Gastrocnemius medialis (tissue), 4 donors: ENCODE measurements at places on chromosomes 5 and 9. TPM values are rescaled to one million over a fixed set of nuclear protein-coding genes. Genes with fewer than 3 reads are reported as not detected.

DNA sequence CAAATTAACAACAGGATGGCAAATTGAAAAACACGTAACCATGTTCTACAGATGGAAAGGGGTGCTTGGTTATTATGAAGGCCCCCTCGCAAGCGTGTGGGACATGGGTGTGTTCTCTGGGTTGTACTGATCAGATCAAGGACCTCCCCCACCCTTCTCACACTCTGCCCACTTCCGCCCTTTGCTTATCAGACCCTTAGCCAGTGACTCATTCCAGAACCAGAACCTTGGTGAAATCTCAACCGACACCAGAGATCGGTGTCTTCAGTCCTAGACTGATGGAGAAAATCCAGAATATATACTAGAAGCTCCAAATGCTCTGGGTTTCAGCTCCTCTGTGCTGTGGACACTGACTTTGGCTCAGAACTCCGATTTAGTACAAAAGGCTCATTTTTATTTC is 64.9 kb downstream of the PTTG1 start:
- no peak overlapping the region for H3K4me3 ChIP-seq
- H3K4me1 ChIP-seq, result no peaks in the 10 kb centered on the region
- DNase-seq, result no peak

- H3K4me1 ChIP-seq, result no peaks in the 10 kb centered on the region
- no peak overlapping the region for H3K27ac ChIP-seq
- no peak for DNase-seq
- H3K27me3 ChIP-seq, result no peaks in the 10 kb centered on the region
Observed at GRCh38 chr5:146475190-146475780, 28.2 kb downstream of the TCERG1 start.

Gene EXD3
- total RNA-seq, result 12.5 TPM

Gene C5orf34
- total RNA-seq, result 0.16 TPM

GRCh38 chr5:177600508-177601018 is 631 bp downstream of the B4GALT7 start:
- DNase-seq, result no peak
- H3K4me1 ChIP-seq, result peaks cover 18% of the 10 kb centered on the region
- no peaks in the 10 kb centered on the region for H3K27me3 ChIP-seq
- H3K36me3 ChIP-seq, result peaks cover 12% of the 10 kb centered on the region
- H3K4me3 ChIP-seq, result peak overlapping the region; percentile 89
- H3K27ac ChIP-seq, result peak overlapping the region; percentile 93

GRCh38 chr5:59637884-59638580 is 255.5 kb downstream of the PDE4D start:
- H3K4me3 ChIP-seq, result no peak overlapping the region
- H3K36me3 ChIP-seq, result no peaks in the 10 kb centered on the region
- no peaks in the 10 kb centered on the region for H3K27me3 ChIP-seq
- no peak overlapping the region for H3K27ac ChIP-seq
- DNase-seq, result no peak

Gene PCDHGA3
- total RNA-seq, result 2.8 TPM

Gene SPINK1
- total RNA-seq, result not detected

GRCh38 chr5:79418276-79418675 is 95.7 kb downstream of the HOMER1 start:
- H3K27ac ChIP-seq, result no peak overlapping the region
- no peaks in the 10 kb centered on the region for H3K27me3 ChIP-seq
- H3K4me3 ChIP-seq, result no peak overlapping the region
- no peak for DNase-seq

DNA sequence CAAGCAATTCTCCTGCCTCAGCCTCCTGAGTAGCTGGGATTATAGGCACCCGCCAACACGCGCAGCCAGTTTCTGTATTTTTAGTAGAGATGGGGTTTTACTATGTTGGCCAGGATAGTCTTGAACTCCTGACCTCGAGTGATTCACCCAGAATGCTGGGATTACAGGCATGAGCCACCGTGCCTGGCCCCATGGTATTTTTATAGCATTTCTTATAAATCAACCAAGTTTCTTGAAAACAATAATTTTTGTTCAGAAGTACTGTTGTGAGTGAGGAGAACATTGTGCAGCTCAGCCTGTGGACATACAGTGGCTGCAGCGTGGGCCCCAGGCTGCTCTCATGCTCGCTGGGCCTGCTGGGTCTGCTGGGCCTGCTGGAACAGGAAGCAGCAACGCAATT is 45.3 kb downstream of the MAP1B start:
- H3K27me3 ChIP-seq, result no peaks in the 10 kb centered on the region
- no peaks in the 10 kb centered on the region for H3K4me1 ChIP-seq
- no peaks in the 10 kb centered on the region for H3K36me3 ChIP-seq
- DNase-seq, result no peak
- H3K27ac ChIP-seq, result peak overlapping the region; percentile 25
- no peak overlapping the region for H3K4me3 ChIP-seq

DNA sequence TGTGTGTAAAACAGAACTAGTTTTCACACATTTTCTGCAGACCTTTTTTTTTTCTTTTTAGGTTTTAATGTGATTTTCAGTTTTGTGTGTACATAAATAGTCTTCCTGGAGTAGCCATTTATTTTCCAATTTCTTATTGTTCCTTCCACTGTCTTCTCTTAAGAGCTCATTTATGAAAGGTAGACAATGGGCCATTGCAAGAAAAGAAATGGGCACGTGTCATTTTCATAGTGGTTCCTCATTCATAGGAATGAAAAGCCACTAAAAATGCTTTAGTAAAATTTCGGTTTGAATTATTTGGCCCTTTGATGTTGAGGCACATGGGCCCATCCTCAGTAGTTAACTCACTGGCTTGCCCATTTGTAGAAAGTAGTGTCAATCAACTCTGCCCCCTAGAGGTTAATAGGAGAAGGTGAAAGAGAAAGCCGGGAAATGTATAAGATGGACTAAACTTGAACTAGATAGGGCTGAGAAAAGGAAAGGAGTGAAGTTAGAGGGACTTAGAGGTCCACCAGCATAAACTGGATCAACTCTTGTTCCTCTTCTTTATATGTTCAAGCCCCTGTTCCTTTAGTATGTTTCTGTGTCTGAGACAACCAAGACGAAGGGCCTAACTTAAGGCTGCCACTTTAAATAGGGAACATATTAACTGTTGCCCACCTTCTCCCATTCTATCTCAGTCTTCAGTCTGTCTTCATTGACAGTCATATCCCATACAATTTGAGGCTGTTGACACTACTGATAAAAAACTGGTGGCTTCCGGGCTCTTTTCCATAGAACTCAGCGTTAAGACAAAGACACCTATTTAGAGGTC is 72.6 kb downstream of the SMARCA2 start:
- peaks cover 63% of the 10 kb centered on the region for H3K36me3 ChIP-seq
- H3K4me3 ChIP-seq, result no peak overlapping the region
- no peaks in the 10 kb centered on the region for H3K27me3 ChIP-seq
- no peak overlapping the region for H3K27ac ChIP-seq

GRCh38 chr5:57655228-57655627 is 172.6 kb upstream of the ACTBL2 start:
- H3K27me3 ChIP-seq, result no peaks in the 10 kb centered on the region
- no peak for DNase-seq
- H3K4me3 ChIP-seq, result no peak overlapping the region
- no peaks in the 10 kb centered on the region for H3K36me3 ChIP-seq

DNA sequence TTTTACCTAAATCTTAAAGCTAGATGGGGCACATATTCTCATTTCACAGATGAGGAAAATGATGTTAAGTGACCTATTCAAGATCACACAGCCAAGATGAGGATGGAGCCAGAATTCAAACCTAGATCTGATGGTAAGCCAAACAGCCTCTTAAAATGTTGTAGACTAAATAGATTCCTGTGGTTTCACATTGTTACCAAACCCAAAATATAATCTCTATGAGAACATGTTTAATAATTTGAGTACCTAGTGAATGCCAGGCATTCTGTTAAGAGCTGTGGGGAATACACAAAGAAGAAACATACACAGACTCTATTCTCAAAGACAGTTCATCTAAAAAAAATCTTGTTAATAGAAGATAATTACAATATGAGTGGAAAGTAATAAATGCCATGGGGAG is 25.2 kb downstream of the HOMER1 start:
- H3K27ac ChIP-seq, result peak overlapping the region; percentile 71
- no peaks in the 10 kb centered on the region for H3K36me3 ChIP-seq
- no peak overlapping the region for H3K4me3 ChIP-seq
- no peaks in the 10 kb centered on the region for H3K27me3 ChIP-seq
- DNase-seq, result no peak

DNA sequence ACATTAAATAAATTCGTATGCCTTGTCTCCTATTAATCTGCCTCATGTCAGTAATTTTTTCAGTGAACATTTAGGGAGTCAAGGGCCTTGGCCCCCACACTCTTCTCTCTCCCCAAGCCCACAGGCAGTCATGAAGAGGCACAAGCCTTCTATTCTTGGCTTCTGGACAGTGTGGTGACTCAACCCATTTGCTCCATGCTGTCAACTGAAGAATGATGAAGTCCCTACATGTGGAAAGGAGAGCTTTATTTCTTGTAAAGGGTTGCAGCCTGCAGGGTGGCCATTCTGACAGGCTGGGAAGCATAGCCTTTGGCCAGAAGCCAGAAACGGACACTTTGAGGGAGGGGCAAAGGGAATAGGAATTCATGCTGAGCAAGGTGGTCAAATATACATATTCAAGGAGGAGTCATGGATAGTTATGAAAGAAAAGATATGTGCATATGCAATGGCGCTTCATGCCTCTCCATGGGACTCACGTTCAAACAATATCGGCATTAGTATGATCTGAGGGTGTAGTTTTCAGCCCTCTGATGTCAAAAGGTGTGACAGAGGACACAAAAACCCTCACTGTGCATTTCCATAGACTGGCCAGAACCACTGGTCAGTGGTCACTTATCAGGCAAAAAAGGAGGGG is 31.3 kb downstream of the ANKRA2 start:
- no peak overlapping the region for H3K27ac ChIP-seq
- no peaks in the 10 kb centered on the region for H3K27me3 ChIP-seq
- no peaks in the 10 kb centered on the region for H3K4me1 ChIP-seq
- DNase-seq, result no peak
- no peaks in the 10 kb centered on the region for H3K36me3 ChIP-seq

DNA sequence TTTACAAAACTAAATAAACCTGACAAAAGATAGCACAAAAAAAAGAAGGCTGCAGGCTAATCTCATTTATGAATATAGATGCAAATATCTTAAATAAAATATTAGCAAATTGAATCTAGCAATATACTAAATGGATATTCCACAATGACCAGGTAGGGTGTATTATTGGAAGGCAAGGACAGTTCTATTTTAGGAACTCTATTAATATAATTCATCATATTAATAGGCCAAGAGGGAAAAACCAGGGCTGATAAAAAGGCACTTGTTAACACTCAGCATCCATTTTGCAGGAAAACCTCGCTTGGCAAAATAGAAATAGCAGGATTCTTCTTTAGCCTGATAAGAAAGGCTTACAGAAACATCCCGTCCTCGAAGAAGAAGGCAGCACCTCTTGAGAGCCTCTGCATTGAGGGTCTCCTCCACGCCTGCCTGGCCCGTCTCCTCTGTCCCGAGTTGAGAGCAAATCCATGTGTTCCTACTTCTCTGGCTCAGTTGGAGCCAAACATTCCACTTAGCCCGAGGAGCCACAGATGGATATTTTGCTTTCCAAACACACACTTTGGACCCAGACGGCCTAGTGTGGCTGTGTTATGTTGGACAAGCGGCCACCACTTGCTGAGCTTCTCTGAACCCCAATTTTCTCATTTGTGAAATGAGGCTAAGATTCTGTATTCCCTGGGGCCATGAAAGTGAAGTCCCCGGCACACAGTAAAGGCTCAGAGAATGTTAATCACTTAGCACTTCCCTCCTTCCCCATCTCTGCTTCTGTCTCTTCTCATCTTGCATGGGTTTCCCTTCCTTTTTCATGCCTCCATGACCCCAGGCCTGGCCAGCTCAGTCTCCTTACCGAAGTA is 181.8 kb upstream of the MVB12B start:
- no peaks in the 10 kb centered on the region for H3K36me3 ChIP-seq
- H3K4me3 ChIP-seq, result no peak overlapping the region
- no peak for DNase-seq

DNA sequence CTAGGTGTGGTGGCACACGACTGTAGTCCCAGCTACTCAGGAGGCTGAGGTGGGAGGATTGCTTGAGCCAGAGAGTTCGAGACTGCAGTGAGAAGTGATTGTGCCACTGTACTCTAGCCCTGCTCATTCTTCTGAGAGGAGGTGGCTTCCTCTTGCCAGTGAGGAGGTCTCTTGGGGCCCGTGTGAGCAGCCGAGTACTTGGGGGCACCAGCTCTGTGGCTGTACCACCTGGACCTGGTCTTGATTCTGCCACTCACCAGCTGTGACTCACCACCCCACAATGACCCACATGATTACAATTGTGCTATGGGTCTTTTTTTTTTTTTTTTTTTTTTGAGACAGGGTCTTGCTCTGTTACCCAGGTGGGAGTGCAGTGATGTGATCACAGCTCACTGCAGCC is 18.0 kb upstream of the CRB2 start:
- no peak overlapping the region for H3K27ac ChIP-seq
- peaks cover 4% of the 10 kb centered on the region for H3K4me1 ChIP-seq
- DNase-seq, result no peak
- H3K4me3 ChIP-seq, result no peak overlapping the region

Gene IL13
- not detected for total RNA-seq

GRCh38 chr5:105730982-105731381 is 1939.8 kb downstream of the EFNA5 start:
- DNase-seq, result no peak
- H3K4me3 ChIP-seq, result no peak overlapping the region
- no peaks in the 10 kb centered on the region for H3K27me3 ChIP-seq

DNA sequence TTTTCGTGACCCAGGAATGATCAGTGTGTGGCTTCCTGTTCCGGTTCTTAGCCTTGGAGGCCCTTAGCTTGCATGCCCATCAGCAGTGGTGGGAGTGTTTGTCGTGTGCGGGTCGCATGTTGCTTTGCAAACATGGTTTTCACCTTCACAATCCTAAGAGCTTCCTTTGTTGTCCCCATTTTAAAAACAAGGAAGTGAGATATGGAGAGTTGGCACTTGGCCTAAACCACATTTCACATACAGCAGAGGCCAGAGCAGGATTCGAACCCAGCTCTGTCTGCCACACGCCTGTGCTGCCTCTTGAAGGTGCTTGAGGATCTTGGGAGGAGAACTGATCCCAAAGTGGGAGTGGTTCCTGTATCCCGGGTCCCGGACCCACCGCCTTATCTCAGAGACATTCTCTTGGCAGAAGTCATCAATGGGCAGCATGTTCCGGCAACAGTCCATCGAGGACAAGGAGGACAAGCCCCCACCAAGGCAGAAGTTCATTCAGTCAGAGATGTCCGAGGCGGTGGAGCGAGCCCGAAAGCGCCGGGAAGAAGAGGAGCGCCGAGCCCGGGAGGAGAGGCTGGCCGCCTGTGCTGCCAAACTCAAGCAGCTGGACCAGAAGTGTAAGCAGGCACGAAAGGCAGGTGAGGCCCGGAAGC is 38.2 kb upstream of the POMT1 start:
- DNase-seq, result no peak
- H3K4me3 ChIP-seq, result no peak overlapping the region
- H3K36me3 ChIP-seq, result no peaks in the 10 kb centered on the region

DNA sequence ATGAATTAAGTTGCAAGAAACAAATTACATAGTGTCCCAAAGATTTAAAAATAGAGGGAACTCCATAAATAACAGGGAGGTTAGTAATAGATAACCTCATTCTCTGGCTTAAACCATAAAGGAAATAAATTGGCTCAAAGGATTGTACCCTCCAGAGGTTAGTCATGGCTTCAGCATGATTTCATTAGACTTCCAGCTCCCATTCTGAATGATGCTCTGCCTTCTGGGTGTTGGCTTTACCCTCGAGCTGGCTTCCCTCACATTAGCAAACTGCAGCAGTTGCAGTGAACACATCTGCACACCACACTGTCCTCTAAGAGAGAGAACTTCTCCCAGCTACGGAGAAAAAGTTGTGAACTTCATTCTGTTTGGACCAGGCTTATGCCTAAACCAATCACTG is 70.4 kb downstream of the RGS7BP start:
- no peak for DNase-seq
- no peak overlapping the region for H3K27ac ChIP-seq
- no peaks in the 10 kb centered on the region for H3K36me3 ChIP-seq
- H3K27me3 ChIP-seq, result no peaks in the 10 kb centered on the region
- no peak overlapping the region for H3K4me3 ChIP-seq
- no peaks in the 10 kb centered on the region for H3K4me1 ChIP-seq

Gene GAPT
- total RNA-seq, result not detected
